ENCODE measurements at places on chromosomes 7 and 10.

- H3K27ac ChIP-seq: no peak overlapping the region
- H3K36me3 ChIP-seq: peaks cover 6% of the 10 kb centered on the region
- no peak for DNase-seq
- no peak overlapping the region for H3K4me3 ChIP-seq
- H3K4me1 ChIP-seq: peaks cover 18% of the 10 kb centered on the region
Observed at GRCh38 chr7:47982610-47983009, 3.2 kb upstream of the HUS1 start.

GRCh38 chr10:63699785-63700613, 178.8 kb downstream of the REEP3 start:
- no peak for DNase-seq
- no peaks in the 10 kb centered on the region for H3K27me3 ChIP-seq
- H3K27ac ChIP-seq: no peak overlapping the region
- H3K36me3 ChIP-seq: no peaks in the 10 kb centered on the region
- no peak overlapping the region for H3K4me3 ChIP-seq

DNA sequence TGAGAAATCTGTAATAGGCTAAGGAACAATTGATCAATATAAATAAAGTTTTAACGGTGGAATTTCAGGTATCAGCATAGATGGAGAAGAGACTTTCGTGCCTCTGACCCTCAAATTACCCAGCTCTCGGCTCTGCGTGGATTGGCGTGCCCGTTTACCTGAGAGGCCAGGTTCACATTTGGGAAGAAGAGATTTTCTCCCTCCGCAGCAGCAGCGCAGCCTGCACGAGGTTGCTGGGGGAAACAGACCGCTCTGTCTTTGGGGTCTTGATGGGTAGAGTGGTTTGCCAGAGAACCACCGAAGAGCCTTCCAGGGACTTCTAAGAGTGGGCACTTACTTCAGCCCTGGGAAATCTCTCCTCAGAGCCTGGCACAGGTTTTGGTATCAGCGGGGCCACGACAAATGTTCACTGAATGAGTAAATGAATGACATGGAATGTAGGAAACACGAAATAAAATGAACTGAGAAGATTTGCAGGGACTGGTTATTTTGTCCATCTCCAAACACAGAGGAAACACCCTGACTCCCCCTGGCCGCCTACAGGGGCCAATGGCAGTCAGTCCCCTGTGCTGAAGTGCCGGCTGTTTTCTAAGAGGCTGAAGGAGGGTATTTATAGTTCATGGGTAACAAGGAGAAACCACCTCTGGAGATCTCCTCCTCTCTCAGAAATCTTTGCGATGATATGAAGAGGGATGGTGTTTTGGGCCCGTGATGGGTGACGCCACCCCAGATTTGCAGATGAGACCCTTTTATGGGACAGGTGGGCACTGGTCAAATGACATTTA, 338.5 kb downstream of the ADARB2 start:
- H3K36me3 ChIP-seq: no peaks in the 10 kb centered on the region
- no peaks in the 10 kb centered on the region for H3K27me3 ChIP-seq
- DNase-seq: no peak
- no peak overlapping the region for H3K4me3 ChIP-seq

DNA sequence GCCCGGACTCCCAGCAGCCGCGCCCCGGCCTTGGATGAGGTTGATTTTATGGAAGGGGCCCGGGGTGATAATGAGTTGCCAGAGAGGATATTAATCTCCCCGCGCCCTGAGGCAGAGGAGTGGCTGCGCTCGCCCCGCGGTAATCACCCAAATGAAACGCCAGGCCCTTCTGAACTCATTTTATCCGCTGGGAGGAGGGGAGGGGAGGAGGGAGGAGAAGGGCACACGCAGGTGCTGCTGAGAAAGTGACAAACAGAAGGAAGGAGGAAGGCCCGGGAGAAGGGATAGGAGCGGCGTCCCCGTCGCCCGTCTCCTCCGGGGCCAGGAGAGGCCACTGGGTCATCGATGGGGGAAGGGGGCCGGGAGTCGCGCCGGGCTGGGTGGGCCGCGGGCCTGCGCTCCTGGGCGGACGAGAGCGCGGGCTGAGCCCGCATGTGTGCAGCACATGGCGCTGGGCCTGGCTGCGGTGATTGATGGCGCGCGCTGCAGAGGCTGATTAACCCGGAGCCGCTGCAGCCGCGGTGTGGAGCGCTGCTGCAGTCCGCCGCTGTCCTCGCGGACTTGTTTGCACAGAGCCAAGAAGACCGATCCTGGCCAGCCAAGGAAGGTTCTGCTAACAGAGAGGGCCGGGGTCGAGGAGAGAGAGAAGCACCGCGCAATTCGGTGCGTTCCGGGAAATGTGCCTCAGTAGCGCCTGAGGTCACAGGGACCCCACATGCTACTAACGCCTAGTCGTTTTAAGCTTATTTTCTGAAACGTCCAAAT, 6.5 kb downstream of the MNX1 start:
- H3K4me1 ChIP-seq: peaks cover 30% of the 10 kb centered on the region
- peaks cover 79% of the 10 kb centered on the region for H3K27me3 ChIP-seq
- no peak for DNase-seq
- no peak overlapping the region for H3K4me3 ChIP-seq
- H3K27ac ChIP-seq: no peak overlapping the region

DNA sequence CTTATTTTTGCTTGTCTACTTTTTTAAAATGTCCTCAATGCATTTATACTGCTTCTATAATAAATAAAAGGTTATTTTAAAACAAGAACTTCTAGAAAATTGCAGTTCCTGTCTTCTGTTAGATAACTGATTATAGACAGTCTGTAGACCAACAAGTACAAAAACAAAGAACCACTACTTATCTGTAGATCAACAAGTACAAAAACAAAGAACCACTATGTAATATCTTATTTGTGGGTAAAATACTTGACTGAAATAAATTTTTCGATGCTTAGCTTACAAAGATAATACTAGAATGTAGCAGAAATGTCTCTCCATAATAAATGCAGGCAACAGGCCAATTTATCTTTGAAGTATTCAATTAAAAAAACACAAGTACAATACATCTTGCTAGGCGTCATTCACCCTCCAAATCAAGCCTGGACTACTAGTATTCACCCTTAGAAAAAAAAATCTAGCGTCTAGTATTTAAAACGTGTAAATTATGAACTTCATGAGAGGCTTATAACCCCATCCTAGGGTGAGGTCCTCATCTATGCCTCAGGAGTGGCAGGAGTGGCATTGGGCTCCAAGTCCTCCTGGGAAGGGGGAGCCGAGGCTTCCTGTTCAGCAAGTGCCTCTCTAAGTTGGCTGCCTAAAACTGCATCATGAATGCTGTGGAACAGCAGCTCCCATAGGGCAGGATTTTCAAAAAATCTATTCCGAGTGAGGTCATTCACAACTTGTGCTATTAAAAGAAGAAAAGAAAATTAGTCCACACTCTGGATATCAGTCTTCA, 26.6 kb downstream of the PSMC2 start:
- no peaks in the 10 kb centered on the region for H3K4me1 ChIP-seq
- peaks cover 10% of the 10 kb centered on the region for H3K36me3 ChIP-seq
- no peak overlapping the region for H3K27ac ChIP-seq

DNA sequence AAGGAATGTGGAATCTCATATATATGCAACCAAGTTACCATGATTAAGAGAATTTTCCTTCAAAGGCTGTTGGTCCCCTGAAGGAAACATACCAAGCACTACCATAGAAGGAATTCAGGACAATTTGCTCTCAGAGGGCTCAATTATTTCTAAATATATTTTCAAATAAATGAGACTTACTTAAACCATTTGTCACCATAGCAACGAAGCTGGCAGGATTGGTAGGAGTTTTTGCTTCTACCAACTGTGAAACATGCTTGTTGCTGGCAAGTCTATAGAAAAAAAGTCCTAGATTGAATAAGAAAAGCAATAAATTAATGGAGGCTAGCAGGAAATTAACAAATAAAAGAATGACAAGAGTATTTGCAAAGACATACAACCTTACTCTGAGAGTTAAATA, 156.9 kb upstream of the NPSR1 start:
- H3K27ac ChIP-seq: no peak overlapping the region
- H3K27me3 ChIP-seq: no peaks in the 10 kb centered on the region
- DNase-seq: no peak
- no peak overlapping the region for H3K4me3 ChIP-seq
- H3K4me1 ChIP-seq: no peaks in the 10 kb centered on the region

DNA sequence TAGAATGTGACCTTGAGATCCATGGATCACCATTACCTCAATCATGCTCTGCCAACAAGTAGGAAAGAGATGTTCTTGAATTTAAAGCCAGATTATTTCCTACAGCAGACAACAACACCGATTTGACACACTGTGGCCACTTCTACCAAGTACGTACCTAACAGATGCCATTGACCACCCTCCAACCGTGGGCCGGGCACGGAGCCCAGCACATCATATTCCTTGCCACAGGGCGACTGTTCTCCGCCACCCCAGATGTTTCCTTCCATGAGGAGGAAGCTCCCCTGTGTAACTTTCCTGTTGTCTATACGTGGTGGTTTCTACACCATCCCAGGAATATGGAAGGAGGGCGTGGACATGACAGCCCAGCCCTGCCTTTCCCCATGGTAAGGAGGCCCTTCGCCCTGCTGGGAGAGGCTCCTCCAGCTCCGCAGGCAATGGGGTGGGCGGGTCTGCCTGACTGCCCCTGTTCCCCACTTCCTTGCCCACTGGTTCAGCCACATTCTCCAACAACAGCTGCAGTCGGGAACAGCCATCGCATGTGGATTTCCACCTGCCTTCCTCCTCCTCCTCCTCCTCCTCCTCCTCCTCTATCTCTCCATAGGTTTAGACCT, 7.2 kb downstream of the CHST15 start:
- no peaks in the 10 kb centered on the region for H3K36me3 ChIP-seq
- H3K27ac ChIP-seq: no peak overlapping the region
- no peaks in the 10 kb centered on the region for H3K4me1 ChIP-seq
- H3K4me3 ChIP-seq: no peak overlapping the region

DNA sequence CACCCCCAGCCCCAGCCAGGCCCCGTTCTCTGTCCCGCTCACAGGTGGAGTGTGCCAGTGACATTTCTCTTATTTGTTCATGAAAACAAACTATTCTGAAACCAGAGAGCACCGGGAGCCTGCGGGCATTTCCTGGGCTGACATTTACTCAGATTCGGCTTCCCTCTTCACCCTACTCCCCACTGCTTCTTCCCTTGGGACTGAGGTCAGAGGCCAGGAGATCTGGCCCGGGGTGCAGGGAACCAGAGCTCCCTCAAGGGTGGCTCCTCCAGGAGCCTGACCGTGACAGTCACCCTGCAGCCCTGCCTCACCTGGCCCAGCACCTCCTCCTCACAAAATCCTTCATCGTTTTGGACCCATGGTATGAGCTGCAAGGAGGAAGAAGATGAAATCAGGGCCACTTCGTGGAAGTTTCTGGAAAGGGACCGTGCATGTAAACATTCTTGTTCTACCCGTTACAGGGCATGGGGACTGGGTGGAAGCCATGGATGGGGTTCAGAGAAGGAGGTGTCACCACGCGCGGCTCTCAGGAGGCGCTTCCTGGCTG, 12.2 kb downstream of the BHLHA15 start:
- H3K36me3 ChIP-seq: peaks cover 46% of the 10 kb centered on the region
- no peak overlapping the region for H3K4me3 ChIP-seq
- H3K4me1 ChIP-seq: no peaks in the 10 kb centered on the region
- no peak for DNase-seq

- no peaks in the 10 kb centered on the region for H3K36me3 ChIP-seq
- no peak for DNase-seq
- H3K4me3 ChIP-seq: no peak within 1 kb of the TSS
- no peak within 1 kb of the TSS for H3K27ac ChIP-seq
Observed at GRCh38 chr7:94907026-94907810, at the start of gene PPP1R9A. Gene PPP1R9A, plus strand, starts transcription at chr7:94907594. Its CDS starts 2,520 bp downstream, at chr7:94910114.

GRCh38 chr7:35551321-35552081, 143.4 kb downstream of the HERPUD2 start:
- no peak overlapping the region for H3K4me3 ChIP-seq
- no peak for DNase-seq
- no peaks in the 10 kb centered on the region for H3K4me1 ChIP-seq
- peaks cover 4% of the 10 kb centered on the region for H3K27me3 ChIP-seq
- H3K27ac ChIP-seq: no peak overlapping the region

- no peaks in the 10 kb centered on the region for H3K27me3 ChIP-seq
- H3K4me1 ChIP-seq: no peaks in the 10 kb centered on the region
- DNase-seq: no peak
- H3K27ac ChIP-seq: no peak overlapping the region
- no peak overlapping the region for H3K4me3 ChIP-seq
Observed at GRCh38 chr10:102555781-102556328, 52.1 kb downstream of the SUFU start.

- no peaks in the 10 kb centered on the region for H3K27me3 ChIP-seq
- H3K4me3 ChIP-seq: no peak overlapping the region
- H3K36me3 ChIP-seq: no peaks in the 10 kb centered on the region
- H3K4me1 ChIP-seq: peaks cover 7% of the 10 kb centered on the region
Observed at GRCh38 chr10:100907773-100908363, 4.9 kb upstream of the SLF2 start.

DNA sequence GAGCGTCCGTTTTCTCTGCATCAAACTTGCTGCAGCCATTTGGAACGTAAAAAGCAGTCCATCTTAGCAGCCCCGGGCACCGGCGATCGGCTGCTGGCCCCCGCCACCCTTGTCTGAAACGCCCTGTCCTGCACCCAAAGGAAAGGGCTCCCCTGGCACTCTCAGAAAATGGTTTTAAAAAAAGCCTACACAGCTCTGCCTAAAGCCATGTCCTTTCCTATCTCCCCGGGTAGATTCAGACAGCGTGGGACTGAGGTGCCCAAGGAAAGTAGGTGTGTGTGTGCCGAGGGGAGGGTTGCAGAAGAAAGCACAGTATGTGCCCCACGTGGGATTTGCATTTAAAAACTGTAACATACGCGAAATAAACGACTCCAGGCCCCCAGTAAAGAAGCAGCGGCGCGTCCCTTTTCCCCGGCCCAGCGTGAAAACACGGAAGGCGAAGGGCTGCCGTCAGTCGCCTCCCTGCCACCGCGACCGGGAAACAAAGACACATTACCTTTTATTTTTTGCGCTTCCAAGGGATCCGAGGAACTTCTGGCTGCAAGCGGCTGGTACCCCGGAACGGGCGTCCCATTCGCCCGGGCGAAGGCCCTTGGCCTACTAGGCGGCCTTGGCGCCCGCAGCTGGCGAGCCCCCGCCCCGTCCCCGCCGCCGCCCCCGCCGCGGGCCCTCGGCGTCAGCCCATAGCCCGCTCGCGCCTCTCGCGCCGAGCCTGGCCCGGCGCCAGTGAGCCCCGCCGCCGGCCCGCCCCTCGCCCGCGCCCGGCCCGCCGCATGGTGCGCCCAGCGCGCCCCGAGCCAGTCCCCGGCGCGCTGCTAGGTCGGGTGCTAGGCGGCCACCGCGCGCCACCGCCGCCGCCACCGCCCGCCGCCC, 304.6 kb downstream of the PRPF18 start:
- H3K27me3 ChIP-seq: peaks cover 47% of the 10 kb centered on the region
- peak overlapping the region; percentile 36 for H3K4me3 ChIP-seq
- DNase-seq: peak; percentile 42
- no peaks in the 10 kb centered on the region for H3K36me3 ChIP-seq
- peaks cover 21% of the 10 kb centered on the region for H3K4me1 ChIP-seq
- H3K27ac ChIP-seq: no peak overlapping the region

GRCh38 chr7:79604841-79605240, 151.4 kb upstream of the MAGI2 start:
- no peak overlapping the region for H3K4me3 ChIP-seq
- H3K27me3 ChIP-seq: no peaks in the 10 kb centered on the region
- no peak for DNase-seq
